ENCODE measurements at places on chromosomes 11 and 22.

- DNase-seq, result no peak
These were observed 183 bp upstream of the ABCG4 start for GRCh38 chr11:119148720-119149017.

DNA sequence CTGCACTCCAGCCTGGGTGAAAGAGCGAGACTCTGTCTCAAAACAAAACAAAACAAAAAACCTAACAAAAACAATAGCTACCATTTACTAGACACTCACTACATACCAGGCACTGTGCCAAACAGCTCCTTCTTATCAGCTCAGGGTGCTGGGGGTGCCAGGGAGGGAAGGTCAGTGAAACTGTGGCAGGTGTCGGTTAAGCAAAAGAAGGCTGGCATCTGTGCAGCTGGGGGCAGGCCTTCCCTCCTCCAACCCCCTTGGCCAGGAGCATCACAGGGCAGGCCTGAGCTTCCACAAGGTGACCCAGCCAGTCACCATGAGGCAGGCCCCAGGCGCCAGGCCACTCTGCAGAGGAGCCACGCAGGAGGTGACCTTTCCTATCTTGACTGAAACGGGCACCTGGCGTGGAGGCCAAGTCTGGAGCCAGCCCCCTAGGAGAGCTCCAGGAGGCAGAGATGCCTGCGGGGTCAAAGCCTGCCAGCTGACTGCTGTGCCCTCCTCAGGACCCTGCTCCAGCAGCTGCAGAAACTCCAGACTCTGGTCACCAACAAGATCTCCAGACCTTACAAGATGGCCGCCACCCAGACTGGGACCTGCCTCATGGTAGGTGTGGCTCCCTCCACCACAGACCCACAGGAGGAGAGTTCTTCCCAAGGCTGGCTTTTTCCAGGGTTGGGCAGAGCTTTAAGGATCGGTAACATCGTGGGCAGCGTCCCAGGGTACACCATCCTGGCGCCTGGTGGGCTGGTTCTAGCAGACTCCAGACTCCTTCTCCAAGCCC lies 31.3 kb upstream of the DGKZ start:
- DNase-seq, result no peak

GRCh38 chr11:3208272-3208671 lies 10.3 kb downstream of the MRGPRG start:
- no peak for DNase-seq

GRCh38 chr11:85893395-85893794 lies 38.2 kb downstream of the CCDC83 start:
- DNase-seq, result no peak

GRCh38 chr11:66362481-66363147 lies 8.9 kb downstream of the SLC29A2 start:
- DNase-seq, result no peak

GRCh38 chr22:49398115-49398514 lies 429.6 kb downstream of the BRD1 start:
- no peak for DNase-seq

- peak; percentile 41 for DNase-seq
These were observed 60.8 kb upstream of the CCDC179 start for GRCh38 chr11:22920939-22921565.

GRCh38 chr11:108069947-108070346 lies 51.4 kb upstream of the ACAT1 start:
- DNase-seq, result peak; percentile 30

DNA sequence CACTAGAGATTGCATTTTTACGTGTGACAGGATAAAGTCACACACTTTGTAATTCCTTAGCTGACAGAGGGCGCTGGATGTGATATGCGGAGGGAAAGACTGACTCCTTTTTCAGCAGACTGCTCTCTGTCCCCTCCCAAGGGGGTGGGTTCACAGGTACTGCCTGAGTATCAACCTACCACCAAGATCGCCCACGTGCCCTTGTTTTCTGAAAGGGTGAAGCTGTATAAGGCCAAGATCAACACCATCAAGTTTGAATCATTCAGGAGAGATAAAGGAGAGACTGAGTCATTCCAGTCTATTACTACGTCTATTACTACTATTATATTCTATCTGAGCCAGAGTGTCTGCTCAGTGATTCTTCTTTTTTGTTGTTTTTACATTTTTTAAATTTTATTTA lies 30.7 kb downstream of the BUD13 start:
- DNase-seq, result no peak

DNA sequence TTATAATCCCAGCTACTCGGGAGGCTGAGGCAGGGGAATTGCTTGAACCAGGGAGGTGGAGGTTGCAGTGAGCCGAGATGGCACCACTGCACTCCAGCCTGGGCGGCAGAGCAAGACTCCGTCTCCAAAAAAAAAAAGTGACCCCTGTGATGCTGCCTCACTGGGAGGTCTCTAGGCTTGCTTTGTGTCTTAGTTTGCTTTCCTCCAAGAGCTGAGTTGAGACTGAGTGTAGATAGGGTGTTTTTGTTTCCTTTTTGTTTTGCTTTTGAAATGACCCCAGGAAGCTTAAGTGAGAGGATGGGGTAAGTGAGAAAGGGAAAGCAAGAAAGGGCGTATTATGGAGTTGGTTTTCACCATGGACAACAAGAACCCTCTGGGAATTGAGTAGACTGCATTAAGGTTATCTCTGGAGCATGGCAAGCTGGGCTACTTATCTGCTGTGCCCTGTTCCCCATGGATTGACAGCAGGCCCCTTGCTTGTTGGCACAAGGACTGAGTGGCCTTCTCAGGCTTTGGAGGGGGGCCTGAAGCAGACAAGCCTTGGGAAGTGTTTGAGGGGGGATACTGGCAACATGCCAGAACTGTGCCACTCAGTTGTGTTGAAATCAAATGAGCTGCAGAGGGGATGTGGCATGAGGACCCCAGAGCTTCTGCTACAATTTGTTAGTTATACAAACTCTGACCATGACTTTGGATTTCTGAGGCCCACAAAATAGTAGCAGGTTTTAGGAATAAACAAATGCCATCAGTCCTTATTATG lies 300.6 kb upstream of the C11orf87 start:
- no peak for DNase-seq

GRCh38 chr22:31622980-31623379 lies 39.0 kb downstream of the PISD start:
- no peak for DNase-seq

DNA sequence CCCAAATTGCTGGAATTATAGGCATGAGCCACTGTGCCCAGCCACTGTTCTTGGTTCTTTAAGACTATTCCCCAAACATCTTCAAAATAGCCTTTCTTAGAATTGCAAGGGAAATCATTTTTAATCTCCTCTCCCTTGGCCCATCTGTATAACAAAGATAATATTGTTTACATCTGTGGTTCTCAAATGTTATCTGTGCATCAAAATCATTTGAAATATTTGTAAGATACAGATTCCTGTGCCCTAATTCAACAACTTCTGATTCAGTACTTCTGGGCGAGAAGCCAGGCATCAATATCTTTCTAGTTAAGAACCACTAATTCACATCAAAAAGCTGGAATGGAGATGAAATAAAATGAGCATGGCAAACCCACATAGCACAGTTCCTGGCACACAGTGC lies 83.0 kb downstream of the TMPRSS5 start:
- DNase-seq, result no peak

DNA sequence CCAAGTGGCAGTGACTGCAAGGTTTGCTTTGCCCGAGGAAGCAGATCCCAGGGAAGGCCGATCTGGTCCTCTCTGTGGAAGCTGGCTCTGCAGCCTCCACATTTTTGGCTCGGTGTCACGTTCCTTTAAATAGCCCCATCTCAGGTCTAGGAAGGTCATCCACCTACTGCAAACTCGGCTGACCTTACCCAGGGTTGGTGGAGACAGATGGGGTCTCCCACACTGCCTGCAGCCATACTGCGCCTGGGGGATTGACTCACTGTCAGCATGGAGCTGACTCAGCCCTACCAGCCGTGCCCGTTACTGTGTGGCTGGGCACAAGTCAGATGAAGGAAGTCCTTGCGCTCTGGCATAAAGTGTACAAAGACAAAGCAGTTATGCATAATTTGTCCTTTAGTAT lies 16.9 kb downstream of the CDPF1 start:
- DNase-seq, result no peak

- DNase-seq, result no peak
These were observed 21.5 kb downstream of the ETS1 start for GRCh38 chr11:128565881-128566280.

DNA sequence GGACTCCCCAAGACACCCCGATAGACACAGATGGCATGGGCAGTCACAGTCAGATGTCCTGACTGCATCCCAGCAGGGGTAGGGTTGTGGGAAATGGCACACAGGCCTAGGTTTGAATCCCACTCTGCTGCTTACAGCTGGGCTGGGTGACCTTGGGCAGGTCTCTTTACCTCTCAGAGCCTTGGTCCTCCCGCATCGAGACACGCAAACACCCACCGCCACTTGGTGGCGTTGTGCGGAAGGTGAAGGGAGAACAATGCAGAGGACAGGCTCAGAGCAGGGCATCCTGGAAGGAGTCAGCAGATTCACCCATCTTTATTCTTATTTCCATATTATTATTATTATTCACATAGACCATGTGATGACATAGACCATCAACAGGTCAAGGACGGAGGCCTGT lies 140.5 kb downstream of the MIAT start:
- DNase-seq, result peak; percentile 10

DNA sequence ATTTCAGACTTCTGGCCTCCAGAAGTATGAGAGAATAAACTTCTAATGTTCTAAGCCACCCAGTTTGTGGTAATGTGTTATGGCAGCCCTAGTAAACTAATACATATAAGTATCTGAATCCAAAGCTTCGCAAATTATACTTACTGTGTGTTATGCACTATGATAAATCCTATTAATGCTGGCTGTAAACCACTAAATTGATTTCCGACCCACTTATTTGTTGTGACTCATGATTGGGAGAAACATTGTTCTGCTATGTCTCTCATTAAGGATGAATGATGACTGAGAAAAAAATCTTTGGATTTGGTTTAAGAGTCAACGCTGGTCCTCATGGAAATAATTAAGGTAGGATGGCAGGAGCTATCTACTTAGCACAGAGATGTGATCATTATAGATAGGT lies 62.0 kb downstream of the FZD4 start:
- DNase-seq, result no peak

DNA sequence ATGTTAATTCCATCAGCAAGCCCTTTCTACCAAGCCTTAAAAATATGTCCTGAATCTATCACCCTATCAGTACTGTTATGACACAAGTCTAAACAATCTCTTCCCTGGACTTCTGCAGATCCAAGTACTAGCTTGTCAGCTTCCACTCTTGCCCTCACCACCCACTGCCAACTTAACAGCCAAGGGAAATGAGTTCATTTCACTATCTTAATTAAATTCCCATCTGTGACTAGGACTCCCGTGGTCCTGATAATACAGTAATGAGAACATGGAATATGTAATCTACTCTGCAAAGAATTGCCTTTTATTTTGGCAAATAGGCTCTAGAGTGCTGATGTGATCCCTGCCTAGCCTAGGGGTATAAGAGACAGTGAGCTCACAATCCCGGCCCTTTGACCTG lies 10.1 kb downstream of the UBQLN3 start:
- DNase-seq, result no peak

DNA sequence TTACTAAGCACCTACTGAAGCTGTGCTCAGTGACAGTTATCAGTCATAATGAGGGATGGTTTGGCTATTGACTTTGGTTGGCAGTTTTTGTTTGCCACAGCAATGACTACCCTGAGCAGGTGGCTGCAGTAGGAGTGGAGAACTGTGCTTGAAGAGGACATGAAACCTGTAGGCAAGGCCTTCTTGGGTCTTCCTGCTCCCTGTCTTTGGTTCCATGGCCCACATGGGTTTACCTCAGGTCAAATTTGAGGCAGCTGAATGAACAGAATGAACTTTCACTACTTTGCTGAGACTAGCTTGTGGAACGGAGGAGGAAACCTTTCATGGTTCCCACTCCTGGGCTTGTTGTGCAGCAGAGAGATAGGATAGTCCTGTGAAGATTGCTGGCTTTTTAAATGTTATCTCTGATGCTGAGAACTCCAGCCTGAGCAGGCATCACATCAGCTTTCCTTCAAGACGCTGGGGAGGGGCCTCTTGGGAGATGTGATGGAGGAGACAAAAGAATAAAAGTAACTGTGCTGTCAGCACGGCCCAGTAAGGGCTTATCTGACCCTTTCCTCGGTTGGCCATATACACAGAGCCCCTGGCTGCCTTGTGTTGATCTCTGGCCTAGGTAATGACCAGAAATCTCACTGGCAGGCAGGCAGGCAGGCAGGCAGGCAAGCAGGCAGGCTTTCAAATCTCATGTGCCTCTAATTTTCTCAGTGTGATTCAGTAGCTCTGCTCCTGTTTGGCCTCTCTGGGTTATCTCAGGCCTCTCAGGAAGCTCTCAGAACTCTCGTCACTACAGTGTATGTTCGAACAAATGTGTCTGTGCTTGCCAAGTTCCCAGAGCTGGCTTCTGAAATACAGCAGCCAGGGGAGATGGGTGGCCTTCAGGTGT lies 12.0 kb downstream of the STIM1 start:
- DNase-seq, result peak; percentile 49

DNA sequence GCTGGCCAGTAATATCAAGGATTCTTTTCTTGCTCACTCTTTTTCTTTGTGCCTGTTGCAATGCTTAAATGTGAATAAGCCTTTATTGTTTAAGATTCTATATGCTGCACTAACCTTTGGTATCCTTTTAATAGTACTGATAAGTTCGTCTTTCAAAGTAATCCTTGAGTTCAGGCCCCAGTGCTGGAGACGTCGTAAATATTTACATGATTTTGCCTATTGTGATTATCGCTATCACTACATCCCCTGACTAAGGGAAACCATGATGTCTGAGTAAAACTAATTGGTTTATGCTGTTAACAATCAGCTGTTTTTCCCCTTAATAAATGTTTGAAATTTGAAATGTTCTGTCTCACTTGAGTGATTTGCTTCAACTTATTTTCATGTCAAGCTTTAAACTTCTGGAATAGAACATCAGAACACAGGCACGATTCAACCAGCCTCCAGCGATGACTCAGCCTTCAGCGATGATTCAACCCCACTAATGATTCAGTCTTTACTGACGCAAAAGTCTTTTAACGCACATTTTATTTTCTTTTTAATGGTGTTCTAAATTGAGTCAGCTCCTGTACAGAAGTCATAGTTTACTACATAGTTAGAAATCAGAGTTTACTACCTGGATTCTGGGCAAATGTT lies 3.9 kb downstream of the HTATIP2 start:
- DNase-seq, result peak; percentile 82

- DNase-seq, result no peak
These were observed 27.5 kb upstream of the FBLN1 start for GRCh38 chr22:45475063-45475747.

GRCh38 chr11:64571410-64572091 lies 19.5 kb upstream of the SLC22A12 start:
- no peak for DNase-seq
